Left colon (tissue), 2 donors: ENCODE measurements at places on chromosomes 3 and 15. TPM values are rescaled to one million over a fixed set of nuclear protein-coding genes. Genes with fewer than 3 reads are reported as not detected.

DNA sequence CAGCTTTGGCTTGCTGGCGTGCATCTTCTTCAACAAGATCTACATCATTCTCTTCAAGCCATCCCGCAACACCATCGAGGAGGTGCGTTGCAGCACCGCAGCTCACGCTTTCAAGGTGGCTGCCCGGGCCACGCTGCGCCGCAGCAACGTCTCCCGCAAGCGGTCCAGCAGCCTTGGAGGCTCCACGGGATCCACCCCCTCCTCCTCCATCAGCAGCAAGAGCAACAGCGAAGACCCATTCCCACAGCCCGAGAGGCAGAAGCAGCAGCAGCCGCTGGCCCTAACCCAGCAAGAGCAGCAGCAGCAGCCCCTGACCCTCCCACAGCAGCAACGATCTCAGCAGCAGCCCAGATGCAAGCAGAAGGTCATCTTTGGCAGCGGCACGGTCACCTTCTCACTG lies 40.6 kb upstream of the CSTA start:
- DNase-seq = no peak

DNA sequence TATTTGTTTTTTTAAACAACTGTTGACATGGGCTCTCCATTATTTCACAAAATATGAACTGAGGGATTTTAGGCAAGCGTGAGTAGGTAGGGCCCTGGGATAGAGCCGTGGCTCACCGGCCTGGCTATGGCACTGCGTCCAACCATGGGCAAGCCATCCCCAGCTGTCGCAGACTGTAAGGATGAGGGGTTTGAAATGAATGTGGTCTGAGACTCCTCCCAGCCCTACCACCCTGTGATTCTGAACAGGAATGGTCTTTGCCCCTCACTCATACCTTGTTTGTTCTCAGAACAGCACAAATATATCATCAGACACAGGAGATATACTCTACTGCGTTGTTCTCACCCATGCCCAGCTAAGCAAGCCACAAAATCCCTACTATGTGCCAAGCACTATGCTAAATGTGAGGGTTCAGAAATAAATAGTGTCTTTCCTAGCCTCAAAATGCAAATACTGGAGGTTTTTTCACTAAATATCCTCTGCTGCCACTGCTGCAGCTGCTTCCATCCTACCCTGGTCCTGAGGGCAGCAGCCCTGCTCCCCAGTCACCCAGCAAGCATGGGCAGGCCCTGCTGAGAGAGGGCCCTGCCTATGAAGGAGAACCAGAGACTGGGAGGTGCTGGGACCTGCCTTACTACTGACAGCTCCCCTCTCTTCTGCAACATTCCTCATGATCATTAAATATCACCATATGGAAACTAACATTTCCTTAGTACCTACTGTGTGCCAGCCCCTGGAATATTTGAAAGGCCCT lies 102.8 kb downstream of the XXYLT1 start:
- DNase-seq = no peak

DNA sequence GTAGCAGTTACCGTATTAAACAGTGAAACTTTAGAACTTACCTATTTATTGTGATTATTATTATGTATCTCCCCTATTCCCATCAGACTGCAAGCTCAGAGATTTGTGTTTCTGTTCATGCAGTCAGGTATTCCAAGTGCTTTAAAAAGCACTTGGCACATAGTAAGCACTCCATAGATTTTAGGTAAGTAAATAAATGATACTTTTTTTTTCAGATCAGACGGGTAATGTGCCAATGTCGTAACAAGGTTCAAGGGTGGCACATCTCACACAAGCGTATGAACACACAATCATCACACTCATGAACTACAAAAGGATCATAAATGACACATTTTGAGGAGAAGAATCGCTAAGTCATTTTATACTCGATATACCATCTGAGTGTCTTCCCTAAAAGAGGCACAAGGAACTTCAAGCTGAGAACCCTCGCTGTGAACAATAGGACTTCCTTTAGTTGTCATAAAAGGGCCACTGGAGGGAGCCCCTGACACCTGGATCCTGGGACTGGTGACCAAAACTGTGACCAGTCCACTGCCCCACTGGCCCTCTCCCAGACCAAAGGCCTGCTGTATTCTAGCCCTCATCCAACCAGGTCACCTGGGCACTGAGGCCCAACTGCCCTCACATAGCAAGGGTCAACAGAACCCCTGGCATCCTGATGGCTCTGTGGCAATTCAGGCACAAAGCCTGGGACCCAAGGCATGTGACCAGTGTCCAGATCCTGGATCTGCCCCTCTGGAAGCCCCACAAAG lies 32.1 kb downstream of the KIF9 start:
- no peak for DNase-seq

DNA sequence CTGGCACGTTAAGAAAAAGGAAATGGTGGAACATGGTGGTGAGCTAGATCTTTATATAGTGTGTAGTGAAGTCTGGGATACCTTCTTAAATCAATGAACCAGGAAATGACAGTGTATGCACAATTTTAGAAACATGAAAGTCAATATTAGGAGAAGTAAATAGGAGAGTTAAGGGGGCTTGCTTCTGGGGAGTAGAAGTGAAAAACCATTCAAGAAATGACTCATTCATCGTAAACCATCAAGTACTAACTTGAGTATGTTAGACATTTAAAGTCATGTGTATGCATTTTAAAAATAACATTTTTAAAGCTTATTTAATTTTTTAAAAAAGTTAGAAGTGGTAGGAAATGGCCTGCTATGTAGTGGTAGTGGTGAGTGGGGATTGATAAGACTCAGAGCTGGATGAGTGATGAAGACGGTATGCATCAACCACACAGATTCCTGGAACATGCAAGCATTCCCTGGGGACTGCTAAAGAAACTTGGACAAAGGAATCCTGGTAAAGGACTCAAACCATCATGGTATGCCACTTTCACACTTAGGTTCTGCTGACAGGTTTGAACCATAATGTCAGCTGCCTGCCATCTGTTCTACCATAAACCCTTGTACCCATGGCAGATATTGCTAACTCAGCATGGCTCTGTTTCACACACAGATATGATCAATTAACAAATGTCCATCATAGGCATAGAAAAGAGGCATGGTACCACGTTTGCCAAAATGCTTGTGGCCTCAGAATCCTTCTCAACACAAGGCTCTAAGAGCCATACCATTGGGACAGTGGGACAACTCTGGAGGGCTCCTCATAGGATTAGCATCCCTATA lies 28.9 kb upstream of the MITF start:
- no peak for DNase-seq

Gene DOCK3
- 0.34 TPM for total RNA-seq

Gene GNAT1
- not detected for total RNA-seq

GRCh38 chr3:38723569-38724391 lies 74.3 kb upstream of the SCN5A start:
- DNase-seq = no peak

- no peak for DNase-seq
Measured at GRCh38 chr3:23055733-23056376, 147.3 kb upstream of the UBE2E2 start.

DNA sequence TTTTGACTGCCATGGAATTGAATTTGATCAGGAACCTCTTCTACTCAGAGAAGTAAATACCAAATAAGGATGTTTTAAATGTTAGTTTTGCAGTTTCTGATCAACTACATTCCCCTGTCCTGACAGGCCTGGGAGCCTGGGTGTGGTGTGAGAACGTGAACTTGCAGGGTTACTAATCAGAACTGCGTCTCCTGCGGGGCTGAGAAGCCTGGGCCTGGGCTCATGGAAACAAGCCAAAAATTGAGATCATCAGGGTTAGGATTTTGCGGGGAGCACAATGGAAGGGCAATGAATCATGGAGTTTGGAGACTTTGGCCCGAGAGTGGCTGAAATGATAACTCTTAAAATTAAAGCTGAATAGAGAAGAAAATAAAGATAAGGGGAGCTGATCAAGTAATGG lies 47.8 kb upstream of the C3orf70 start:
- no peak for DNase-seq

Gene CPOX
- total RNA-seq = 16.3 TPM

Gene FAM174B
- total RNA-seq = 29.5 TPM

Gene CNTN6
- not detected for total RNA-seq

Gene TMEM212
- not detected for total RNA-seq

- no peak for DNase-seq
Measured at GRCh38 chr15:29272219-29272618, 2.6 kb upstream of the NSMCE3 start.

GRCh38 chr3:171248426-171249111 lies 211.6 kb downstream of the TNIK start:
- no peak for DNase-seq

DNA sequence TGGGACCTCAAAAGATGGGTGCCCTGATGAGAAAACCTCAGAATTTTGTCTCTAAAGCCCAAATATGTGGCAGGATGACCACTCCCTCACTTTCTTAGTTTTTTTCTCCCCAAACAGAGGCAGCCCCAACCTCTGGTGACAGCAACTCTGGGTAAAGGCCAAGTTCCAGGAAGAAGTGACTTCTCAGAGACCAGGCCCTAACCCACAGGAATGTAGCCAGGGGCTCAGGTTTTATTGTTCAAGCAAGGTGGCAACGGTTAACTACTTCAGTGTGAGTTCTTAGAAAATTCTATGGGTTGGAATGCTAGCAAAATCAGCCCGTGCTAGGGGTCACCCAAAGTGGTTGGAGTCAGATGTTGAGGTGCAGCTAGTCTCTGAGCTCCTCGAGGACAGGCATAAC lies 5.1 kb upstream of the DNAJA4 start:
- DNase-seq = no peak

DNA sequence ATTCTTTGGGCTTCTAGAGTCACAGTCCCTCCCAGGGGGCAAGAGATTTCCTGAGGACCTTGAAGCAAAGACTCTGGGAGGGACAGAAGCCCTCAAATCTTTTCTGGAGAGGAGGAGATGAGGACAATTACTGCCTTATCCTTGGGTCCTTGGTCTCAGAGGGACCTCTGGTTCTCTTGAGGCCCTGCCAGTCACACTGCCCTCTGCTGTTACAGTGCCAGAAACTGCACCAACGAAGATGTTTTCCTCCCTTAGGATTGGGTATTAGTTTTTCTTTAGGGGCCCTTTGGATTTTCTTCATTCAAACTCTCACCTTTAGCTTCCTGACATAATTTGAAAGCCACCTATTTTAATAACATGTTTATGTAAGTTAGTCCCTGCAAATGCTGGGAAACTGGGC lies 58.2 kb upstream of the SCN5A start:
- no peak for DNase-seq

- no peak for DNase-seq
Measured at GRCh38 chr3:134904776-134905646, 110.0 kb downstream of the EPHB1 start.

Gene CCDC33
- 0.46 TPM for total RNA-seq

DNA sequence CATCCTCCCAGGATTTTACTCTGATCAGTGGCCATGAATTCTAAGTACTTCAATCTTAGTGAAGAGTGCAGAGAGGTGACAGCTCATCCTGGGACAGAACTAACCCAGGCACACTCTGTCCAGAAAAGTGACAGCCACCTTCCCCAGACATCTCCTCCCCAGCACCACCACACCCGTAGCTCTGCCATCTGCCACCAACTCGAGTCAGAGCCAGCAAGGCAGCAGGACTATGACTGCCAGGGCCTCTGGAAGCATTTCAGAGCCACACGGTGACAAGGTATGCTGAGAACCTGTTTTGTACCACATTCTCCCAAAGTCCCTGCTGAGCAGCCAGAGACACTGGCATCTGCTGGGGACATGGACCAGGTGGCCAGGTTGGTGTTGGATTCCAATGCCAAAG lies 71.0 kb downstream of the NTRK3 start:
- DNase-seq = no peak

DNA sequence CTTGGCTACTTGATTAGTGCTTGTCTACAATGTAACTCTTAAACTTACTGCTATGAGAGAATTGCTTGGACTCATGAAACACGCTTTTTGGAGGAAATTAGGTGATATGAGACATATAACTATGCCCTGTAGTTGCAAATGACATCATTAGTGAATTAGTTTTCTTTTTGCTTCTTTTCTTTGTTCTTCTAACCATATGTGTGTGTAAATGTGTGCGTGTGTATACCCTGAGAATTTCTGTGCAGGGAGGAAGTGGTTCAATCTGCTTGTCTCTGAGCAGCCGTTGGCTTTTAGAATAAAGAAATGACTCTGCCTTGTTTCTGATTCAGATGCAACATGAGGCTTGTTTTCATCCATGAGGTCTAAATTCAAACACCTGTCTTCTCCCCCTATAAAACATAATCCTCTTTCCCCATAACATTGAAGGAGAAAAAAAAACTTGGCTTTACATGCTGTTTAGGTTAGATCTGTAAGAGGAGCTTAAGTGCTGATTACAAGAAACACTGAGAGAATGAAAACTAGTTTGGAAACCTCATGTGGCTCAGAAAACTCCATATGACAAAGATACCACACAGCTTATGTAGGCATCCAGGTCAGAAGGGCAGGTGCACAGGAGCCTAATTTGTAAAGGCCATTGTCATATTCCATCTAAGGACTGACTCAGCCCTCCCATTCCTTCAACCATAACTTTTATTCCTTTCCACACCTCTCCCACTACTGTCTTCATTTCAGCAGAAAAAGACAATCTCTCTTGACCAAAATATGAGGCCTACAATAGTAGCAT lies 30.5 kb upstream of the BLM start:
- no peak for DNase-seq

- no peak for DNase-seq
Measured at GRCh38 chr3:183319371-183319770, 66.3 kb downstream of the B3GNT5 start.

DNA sequence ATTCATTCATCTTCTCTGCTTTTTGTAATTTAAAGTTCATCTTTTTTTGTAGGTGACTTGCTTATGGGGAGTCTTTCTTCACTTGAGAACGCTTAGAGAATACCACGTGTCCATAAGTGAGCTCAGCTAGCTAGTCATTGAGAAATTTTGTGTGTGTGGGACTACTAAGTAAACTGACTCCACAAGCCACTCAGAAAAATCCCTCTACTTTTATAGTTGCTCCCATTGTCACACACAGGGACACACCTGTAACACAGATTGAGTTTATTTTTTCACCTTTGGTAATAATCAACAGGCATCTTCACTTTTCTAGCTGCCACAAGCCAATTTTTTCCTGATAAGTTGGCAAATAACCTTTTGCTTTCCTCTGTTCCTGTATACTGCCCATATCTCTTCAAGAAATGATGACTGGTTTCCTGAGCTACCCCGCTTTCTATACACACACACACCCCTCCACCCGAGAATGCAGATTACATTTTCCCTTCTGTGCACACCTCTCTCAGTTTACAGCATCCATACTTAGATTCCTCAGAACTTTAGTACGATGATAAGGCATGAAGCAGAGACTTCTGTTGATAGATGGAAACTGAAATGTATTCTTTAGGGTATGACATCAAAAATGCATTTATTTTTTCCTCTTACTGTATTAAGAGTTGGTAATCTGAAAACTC lies 4.6 kb downstream of the TSC22D2 start:
- no peak for DNase-seq

GRCh38 chr15:79130535-79131130 lies 40.1 kb upstream of the RASGRF1 start:
- DNase-seq = no peak

DNA sequence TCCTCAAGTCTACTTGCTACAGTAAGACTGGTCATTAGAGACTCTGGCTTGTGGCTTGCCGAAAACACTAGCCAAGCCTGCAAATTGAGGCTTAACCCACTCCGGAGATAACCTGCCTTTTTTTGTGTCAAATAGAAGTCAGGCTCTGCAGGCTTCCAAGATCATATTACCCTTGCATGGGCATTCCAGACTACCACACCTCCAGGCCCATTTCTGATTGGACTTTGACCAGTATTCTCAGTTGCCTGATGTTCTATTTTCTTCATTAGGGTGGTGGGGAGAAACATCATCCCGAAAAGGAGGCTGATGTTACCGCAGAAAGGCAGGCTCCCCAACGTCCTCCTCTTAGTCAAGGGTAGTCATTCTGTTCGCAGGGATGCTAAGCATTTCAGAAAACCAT lies 68.1 kb upstream of the FOXP1 start:
- no peak for DNase-seq

Gene COL6A5
- total RNA-seq = 0.08 TPM
